ENCODE measurements at places on chromosomes 5 and 9.

DNA sequence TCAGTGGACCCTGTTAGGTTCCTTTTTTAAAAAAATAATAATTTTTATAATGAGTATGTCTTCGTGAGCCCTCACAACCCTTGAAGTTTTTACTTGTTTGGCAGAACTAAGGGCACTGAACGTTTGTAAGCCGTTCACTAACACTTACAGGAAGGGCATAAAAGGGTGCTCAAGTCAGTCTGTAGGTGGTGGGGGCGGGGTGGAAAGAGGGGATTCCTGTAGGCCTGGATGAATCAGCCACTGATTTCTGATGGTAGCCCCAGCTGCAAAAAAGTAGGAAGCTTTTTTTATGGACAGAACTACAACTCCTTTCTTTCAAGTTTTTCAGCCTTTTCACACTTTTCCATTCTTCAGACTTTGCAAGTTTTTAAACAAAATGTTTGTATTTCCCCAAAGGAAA, 35.8 kb downstream of the PIK3R1 start:
- no peak for DNase-seq

GRCh38 chr5:33381243-33381642, 59.5 kb upstream of the TARS1 start:
- DNase-seq = no peak

DNA sequence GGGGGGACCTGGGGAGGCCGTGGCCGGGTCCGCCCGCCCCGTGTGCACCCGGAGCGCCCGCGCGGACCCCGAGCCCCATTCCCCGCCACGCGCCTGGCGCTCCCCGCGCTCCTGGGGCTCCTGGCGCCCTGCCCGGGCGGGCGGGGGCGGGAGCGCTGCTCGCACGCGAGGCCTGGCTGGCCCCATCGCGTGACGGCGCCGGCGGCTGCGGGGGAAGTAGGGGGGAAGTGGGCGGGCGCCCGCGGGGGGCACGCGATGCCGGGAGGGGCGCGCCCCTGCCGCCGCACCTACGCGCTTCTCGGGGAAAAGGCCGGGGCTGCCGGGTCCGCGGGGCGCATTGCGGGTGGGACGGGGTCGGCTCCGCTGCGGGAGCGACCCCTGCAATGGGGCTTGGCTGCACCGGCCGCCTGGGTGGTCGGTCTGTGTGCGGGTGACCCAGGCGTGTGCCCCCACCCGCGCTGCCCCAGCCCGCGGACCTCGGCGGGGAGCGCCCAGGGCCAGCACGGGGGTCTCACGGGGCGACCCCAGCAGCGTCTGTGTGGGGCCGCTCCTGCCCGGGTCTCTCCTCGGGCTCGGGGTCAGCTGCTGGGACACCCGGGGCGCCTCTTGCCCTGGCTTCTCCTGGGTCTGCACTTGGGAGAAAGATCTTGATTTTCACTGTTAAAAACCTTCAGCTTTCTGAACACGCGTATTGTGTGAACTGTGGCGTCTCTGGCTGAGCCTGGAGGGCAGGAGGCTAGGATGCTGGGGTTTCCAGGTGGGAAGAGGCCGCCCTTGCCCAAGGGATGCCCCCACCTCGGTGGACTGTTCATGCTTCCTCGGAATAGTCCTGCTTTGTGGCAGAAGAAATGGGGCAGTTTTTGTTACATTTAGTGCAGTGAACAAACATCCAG, 52.4 kb downstream of the AHRR start:
- no peak for DNase-seq

DNA sequence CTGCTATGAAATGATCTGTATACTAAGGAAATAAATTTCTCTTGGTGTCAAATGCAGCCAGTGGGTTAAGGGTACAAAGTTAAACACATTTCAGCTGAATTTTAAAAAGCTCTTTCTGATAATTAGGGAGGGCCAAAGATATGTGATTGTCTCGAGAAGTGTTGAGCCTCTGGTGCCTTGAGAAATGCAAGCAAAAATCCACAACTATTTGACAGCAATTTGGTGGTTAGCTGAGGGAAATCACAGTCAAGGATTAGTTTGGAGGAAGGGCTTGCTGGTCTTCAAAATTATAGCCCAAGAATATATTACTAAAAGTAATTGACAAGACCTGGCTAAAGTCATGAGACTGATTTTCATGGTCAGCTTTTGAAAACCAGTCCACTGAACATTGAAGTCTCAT, 255.7 kb upstream of the PPP1R2B start:
- no peak for DNase-seq

DNA sequence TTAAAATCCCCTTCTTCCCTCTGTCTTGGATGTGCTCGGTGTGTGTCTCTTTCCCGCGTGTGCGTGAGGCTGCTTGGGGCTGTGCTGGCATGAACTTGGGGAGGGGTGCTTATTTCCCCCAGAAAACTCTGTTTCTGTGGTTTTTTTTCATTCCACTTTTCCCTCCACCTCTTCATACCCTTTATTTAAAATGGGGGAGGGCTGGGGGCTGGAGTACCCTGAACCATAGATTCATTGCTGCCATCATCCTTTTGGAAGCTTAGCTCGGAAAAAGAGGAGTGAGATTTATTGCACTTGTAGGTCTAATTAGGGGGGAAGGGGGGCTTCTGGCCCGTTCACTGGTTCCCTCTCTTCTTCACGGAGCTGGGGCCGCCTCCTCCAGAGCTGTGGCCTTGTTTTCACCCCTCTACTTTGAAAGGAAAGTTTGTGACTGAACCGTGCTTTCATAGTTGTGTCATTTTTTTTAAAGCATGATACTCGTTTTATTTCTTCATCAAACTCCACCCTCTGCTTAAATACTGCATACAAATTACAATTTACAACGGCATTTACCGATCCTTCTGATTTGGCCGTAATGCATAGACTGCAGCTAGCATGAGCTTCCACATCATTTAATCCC, 2.9 kb downstream of the NR2F1 start:
- DNase-seq = no peak

- no peak for DNase-seq
Measured at GRCh38 chr5:116448870-116449427, 125.7 kb downstream of the SEMA6A start.

DNA sequence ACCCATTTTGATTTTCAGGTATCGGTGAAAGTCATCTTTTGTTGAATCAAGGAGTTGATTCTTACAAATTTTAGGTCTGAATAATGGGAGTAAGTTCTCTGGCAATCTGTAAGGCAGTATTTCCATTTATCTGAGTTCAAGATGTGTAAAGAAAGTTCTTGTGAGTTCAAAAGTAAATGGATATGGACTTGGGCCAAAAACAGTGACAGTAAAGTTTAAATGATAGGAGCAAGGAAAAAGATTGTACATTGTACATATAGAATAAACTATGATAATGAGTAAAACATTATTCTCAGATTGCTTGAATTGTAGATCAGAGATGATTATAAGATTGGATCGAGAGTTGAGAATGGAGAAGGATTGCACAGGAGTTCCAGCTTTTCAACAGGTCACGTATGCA, 329.3 kb downstream of the PJA2 start:
- no peak for DNase-seq

DNA sequence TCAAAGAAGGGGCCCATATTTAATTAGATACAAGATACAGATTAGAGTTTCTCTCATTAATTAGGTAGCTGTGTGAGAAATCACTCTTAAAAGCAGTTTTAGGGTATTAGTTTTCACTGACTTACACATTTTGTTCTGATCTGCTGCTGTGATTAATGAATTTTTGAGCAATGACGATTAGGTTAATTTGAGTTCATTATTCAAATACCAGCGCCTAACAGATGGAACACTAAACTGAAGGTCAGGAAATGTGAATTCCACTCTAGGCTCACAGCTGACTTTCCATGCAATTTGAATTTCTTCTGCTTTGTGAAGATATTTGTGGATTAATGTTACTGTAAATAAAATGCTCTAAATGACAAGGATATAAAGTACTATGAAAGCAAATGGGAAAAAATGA, 380.6 kb downstream of the ADGRV1 start:
- no peak for DNase-seq

DNA sequence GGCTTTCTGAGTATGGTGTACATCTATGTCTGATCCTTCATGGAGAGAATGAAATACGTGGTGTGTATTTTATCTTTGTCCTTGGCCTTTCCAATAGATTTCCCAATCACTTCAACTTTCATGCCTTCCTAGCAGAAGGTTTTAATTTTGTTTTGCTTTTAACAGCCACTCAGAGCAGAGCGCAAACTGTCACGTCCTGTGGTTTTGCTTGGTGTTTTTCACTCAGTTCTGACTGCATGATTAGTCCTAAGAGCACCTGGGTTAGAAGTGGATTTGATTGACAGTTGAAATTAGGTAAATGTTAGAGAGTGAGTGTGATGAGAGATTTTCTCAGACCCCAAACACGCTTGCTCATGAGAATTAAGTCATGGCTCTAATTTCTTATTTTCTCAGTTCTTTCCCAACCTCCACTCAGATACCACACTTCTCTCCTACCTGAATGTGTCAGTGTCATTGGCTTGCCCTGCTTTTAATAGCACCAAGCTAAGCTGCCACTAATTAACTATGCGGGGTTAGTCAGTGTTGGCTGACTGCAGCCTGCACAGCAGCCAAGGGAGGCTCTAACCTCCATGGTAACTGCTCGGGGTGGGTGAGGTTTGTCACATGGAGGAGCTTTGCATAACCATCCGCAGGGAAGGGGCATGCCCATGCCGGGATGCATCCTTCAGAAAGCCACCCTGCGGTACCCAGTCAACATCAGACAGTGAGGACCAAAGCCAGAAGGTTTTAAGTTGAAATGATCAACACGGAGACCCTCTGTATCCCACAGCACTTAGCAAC, 173.4 kb downstream of the NR3C1 start:
- no peak for DNase-seq

GRCh38 chr5:19866090-19866450, 121.9 kb downstream of the CDH18 start:
- DNase-seq = no peak

DNA sequence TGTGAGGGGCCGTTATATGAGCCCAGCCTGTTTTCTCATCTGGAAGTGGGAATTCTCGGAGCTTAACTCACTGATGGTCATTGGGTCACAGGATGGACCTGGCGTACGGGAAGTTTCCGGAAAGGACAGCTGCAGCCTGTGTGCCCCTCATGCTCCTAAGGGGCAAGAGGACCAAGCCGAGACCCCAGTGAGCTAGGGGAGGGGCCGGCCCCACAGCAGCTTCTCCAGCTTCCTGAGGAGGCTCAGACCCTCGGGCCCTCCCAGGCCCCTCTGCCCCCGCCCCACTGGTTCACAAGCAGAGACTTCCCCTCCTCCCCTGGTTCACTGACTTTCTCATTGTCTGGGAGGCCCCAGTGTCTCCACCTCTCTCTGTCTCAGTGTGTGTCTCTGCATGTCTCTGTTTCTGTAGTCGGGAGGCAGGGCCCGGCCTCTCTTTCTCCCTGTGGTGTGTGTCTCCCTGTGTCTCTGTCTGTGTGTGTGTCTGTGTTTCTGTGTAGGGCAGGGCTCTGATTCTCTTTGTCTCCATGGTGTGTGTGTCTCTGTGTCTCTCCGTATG, 32.3 kb upstream of the FIBCD1 start:
- DNase-seq = no peak
